Stimulated activated naive CD4-positive, alpha-beta T cell (primary cell): ENCODE measurements at places on chromosomes 11 and 22.

DNA sequence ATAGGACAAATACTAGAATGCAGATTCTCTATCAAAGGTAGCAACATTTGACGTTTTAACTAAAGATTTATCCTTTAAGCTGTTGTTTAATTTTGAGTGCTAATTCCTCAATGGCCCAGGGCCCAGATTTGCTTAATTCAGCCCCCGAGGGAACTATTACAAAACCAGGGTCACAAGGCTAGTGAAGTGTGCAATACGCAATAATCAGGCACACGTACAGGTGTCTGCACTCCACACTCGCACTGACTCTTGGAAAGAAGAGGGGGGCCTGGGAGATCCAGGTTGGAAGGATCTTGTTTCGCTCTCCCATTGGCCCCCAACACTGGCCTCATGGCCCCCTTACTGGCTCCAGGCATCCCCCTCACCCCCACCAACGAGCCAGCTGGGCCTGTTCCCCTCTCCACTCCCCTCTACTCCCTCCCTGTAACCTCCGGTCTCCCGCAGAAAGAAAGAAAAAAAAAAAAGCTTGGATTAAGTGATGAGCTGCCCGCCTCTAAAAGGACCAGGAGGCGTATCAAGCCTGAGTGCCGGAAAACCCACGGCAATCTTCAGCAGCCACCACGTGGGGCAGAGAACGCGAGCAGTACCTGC is 2.2 kb upstream of the KIRREL3 start:
- DNase-seq: no peak

DNA sequence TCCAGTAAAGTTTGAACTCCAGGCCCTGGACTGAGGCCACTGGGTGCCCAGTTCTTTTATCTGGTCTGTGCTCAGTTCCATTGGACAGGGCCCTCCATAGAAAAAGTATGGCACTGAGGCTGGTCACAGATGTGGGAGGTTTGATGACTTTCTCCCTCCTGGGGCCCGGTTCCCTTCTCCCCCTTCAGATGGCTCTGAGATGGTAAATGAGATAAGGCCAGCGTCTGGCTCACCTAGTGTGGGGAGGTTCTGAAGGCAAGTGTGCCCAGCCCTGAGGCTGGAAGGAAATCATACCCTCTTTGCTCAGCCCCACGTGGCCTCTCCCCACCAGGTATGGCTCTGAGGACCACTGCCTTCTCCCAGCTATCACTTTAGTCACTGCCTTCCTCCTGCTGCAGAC is 1.5 kb upstream of the CLDN5 start:
- DNase-seq: no peak

DNA sequence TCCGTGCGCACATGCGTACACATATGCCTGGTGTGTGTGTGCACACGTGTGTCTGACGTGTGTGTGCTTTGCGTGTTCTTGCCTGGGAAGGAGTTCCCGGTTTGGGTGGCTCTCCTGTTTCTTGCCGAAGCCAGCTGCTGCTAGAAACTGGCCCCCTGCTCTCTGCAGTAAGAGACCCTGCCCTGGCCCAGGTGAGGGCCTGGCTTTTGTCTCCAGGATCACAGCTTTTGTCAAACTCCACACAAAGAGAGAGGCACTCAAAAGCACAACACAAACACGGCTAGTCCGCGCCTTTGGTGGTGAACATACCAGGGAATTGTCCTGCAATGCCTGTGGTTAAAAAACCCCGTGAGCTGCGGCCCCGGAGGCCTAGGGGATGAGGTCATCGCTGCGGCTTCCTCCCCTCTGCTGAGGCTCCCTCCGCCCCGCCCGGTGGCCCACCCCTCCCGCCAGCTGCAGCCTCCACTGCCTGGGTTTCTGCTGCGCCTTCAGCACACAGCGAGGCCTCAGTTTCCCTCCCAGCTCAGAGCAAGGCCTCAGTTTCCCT is 88.9 kb downstream of the KCNQ1 start:
- no peak for DNase-seq

DNA sequence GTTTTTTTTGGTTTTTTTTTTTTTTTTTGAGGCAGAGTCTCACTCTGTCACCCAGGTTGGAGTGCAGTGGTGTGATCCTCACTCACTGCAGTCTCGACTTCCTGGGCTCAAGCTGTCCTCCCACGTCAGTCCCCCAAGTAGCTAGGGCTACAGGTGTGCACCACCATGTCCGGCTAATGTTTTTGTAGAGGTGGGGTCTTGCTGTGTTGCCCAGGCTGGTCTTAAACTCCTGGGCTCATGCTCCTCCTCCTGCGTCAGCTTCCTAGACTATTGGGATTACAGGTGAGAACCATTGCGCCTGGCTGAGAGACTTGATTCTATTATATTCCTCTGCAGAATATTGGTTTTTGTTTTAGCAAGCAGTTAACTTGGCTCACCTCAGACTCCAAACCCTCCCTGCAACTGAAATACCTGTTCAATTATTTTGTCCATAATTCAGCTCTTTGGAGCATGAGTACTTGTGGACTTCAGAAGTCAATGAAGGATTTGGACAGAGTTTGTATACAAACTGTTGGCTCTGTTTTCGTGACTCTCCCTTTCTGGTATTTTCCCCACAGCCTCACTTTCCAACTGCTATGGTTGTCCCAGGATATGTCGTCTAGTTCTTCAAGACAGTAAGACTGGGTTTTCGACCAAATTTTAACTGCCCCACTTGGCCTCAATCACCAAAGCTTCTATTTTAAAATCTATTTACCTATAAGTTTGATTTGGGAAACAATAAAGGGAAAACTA is 69.1 kb upstream of the ADORA2A start:
- no peak for DNase-seq

- DNase-seq: no peak
These were observed at the start of gene CPT1B for GRCh38 chr22:50577987-50578775. Gene CPT1B (minus strand): TSS chr22:50578427. CDS start chr22:50577915, 512 bp downstream.

DNA sequence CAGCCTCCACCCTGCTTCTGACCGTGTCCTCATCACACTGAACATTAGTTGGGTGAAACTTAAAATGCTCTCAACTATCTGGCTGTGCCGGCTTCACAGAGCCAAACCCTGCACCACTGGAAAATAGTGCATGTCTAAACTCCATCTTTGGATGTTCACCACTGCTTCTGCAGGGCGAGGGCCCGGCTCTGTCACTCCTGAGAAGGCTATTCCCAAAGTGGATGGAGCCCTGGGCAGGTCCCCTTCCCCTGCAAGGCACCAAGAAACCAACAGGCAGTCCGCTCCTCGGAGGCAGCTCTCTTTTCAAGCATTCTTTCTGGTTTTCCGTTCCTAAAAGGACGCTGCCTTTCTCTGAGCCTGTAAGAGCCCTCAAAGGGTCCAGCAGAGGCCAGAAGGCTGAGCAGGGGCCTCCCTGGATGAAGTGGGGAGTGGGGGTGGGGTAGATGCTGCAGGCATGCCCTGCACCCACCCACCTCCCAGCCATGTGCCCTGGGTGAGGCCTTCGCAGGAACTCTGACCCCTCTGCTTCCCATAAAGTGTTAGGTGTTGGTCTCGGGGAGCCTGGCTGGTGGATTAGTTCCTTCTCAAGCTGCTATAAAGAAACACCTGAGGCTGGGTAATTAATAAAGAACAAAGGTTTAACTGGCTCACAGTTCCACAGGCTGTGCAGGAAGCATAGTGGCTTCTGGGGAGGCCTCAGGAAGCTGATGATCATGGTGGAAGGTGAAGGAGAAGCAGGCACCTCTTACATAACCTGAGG is 23.3 kb downstream of the LINC01488 start:
- no peak for DNase-seq

DNA sequence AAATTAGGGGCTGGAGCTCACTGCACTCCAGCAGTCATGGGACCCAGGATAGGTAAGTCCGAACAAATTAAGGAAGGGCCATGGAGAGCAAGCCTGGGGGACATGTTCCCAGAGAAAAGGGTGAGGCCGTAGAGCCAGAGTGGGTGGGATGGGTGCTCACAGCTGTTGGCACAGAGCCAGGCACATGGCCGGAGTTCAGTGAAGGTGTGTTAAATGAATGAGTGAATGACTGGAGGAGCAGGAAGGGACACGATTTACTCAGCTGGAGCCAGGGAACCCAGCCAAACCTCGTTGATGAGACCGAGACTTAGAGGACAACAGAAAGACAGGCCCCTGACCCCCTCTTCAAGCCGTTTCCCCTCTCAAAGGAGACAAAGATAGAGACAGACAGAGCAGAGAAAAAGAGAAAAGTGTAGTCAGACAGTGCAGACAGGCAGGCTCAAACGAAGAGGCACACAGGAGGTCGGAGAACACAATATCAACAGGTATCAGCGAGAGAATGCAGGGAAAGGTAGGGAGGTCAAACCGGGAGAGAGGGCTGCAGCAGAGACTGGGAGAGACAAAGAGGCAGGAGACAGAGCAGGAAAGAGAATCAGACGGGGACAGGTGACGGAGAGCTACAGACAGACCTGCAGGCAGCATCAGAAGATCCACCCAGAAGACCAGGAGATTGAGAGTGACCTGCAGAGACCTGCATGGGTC is 590 bp downstream of the SLCO2B1 start:
- no peak for DNase-seq

DNA sequence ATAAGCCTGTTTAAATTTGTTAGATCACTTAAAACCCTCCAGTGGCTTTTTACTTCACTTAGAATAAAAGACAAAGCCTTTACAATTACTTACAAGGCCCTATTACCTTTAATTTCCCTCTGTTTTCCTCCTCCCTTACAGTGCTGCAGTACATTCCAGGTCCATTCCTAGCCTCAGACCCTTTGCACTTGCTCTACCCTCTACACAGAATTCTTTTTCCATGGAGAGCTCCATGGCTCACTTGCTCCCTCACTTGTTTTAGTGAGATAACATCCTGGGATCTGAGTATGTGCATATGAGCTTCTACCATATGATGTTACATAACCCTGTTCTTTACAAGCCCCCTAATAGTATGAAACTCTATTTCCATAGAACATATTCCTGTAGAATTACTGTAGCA is 24.4 kb downstream of the ZNF214 start:
- no peak for DNase-seq

GRCh38 chr11:26143566-26144290 is 188.2 kb upstream of the ANO3 start:
- DNase-seq: no peak

- DNase-seq: peak; percentile 77
These were observed 15.1 kb upstream of the CYTH4 start for GRCh38 chr22:37267135-37267587.

GRCh38 chr11:1478011-1478410 is 8.6 kb downstream of the MOB2 start:
- DNase-seq: no peak

GRCh38 chr11:64498136-64498535 is 92.9 kb upstream of the SLC22A12 start:
- no peak for DNase-seq

DNA sequence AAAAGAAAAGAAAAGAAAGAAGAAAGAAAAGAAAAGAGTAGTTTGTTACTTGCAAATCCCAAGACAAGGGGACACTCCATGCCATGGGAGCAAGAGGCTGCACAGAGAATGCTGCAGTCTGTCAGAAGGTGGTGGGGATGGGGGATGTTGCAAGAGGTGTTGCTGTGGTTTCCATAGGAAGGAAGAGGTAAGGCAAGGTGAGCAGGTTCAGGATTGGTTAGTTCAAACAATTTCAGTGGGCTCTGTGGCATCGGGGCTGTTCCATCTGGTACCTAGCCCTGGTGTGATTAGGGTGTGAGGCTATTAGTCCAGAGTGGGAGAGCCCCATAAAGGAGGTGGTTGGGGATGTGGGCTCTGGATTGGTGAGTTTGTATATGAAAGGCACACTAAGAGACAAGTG is 172.7 kb downstream of the BCR start:
- no peak for DNase-seq

GRCh38 chr11:3893311-3893710 is 37.8 kb downstream of the STIM1 start:
- no peak for DNase-seq

- no peak for DNase-seq
These were observed 47.3 kb downstream of the RELT start for GRCh38 chr11:73423506-73423905.

DNA sequence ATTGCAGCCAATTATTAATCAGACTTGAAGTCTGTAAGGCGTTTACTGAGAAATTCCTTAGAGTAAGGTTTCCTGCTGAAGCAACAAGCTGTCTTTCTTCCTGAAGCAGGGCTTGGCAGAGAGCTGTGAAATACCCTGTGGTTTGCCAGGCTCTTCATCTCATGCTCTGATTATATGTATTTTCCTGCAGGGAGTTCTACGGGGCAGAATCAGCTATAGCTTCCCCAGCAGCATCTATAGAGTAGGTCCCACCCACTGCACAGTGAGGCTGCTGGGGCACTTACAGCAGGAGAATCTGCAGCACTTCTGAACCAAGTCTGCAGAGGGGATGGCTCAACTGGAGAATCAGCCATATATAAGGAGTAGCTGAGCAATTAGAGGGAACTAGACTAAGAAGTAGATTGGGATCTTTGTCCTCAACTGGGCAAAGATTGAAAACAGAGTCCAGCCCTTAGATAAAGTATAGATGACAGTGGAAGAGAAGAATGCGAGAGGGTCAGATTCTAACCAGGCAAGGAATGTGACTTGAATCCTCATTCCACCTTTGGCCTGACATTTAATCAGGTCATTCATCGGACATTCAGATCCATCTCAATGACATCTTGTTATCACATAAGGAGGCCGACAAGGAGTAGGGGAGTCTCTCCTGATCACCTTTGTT is 37.6 kb downstream of the CNTF start:
- no peak for DNase-seq

DNA sequence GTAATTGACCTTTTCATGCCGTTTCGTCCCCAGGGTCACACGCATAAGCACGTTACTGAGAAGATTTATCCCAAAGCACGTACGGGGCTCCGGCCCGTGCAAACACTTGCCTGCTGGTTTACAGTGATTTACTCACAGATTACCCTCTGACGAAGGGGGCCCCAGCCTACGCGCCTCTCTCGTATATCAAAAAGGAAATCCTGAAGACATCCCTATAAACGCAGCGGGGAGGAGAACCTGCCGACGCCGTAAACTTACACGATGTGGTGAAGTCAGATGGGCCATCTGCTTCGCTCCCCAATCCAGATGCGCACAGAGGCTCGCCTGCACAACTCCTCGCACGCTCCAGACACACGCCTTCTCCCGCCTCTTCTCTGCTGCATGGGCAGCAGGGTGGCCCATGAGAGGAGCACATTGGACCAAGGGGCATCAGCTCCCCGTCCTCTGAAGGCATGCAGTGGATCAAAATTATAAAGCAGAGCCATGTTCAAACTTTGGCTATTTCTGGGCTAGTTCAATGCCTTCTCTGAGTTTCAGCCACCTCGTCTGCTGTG is 123.6 kb downstream of the MN1 start:
- no peak for DNase-seq

GRCh38 chr11:12860827-12861226 is 148.3 kb upstream of the RASSF10 start:
- DNase-seq: no peak
